ENCODE measurements at places on chromosomes 5 and 9. TPM values are rescaled to one million over a fixed set of nuclear protein-coding genes. Genes with fewer than 3 reads are reported as not detected.

The ORM2 gene
- not detected for total RNA-seq

The LMX1B gene
- not detected for total RNA-seq

DNA sequence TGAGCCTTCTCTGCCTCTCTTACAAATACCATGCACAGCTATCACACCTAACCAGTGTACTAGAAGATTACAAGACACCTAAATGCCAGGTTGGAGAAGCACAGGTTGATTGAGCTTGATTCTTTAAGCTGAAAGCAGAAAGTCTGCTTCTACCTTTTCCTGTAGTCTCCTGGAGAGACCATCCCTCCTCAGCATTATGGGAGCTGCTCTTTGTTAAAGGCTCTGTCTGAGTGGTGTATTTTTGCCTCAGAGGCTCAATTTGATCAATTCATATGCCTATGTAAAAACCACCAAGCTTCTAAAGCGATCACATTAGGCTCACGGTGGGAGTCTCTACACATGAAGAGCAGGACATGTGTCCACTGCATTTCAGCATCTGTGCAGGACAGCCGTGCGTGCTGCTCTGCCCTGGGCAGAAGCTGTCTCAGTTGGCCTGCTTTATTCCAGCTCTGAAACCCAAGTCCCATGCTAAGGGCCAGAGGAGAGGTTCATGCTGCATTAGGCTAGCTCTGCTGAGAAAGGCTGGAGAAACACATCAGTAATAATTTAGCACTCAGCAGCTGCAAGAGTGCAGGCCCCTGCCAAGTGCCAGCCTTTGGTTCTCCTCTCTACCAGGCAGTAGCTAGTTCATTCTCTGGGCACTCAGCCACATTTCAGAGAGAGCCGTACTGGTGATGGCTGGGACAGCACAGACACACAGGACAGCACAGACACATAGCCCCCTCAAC, 41.7 kb downstream of the TMEM167A start:
- H3K27ac ChIP-seq, result no peak overlapping the region
- no peak for DNase-seq
- H3K36me3 ChIP-seq, result no peaks in the 10 kb centered on the region
- H3K27me3 ChIP-seq, result no peaks in the 10 kb centered on the region
- no peak overlapping the region for H3K4me3 ChIP-seq
- H3K4me1 ChIP-seq, result peaks cover 2% of the 10 kb centered on the region

DNA sequence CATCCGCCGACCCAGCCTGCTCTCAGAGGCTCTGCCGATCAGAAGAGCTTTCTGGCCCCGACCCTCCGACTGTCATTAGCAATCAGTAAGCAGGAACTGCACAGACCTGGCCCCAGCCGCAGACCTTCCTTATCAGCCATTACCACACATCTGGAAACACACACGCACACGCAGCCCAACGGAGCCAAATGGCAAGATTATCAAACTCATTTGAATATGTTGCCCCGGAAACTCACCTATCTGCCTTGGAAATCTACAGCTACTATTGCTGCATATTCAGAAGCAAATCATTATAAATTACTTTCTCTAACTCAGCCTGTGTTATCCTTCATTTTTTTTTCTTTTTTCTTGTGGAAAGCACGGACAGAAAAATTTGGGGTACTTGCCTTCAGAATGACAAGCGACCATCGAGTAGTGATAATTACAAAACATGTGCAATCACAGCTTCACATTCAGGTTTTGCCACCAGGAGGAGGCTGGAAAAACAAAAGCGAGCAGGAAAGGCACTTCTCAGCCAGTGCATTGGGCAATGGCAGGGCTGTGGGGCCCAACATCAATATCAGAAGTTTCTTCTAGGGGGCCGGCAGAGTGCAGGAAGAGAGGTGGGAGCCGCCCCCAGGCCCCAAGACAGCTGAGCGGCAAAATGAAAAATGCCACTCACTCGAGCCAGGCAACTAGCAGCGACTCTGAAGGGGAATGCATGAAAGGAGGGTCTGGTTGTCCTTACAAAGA, 122.3 kb downstream of the VAV2 start:
- peaks cover 5% of the 10 kb centered on the region for H3K27me3 ChIP-seq
- peak; percentile 40 for DNase-seq
- peaks cover 11% of the 10 kb centered on the region for H3K4me1 ChIP-seq
- no peak overlapping the region for H3K4me3 ChIP-seq

Data from activated CD4-positive, alpha-beta memory T cell treated with anti-CD3 and anti-CD28 coated beads for 36 hours (primary cell).